ENCODE measurements at places on chromosomes 3 and 15.
A peak's percentile ranks its signal among the peaks of the same experiment; 100 is the strongest.

DNA sequence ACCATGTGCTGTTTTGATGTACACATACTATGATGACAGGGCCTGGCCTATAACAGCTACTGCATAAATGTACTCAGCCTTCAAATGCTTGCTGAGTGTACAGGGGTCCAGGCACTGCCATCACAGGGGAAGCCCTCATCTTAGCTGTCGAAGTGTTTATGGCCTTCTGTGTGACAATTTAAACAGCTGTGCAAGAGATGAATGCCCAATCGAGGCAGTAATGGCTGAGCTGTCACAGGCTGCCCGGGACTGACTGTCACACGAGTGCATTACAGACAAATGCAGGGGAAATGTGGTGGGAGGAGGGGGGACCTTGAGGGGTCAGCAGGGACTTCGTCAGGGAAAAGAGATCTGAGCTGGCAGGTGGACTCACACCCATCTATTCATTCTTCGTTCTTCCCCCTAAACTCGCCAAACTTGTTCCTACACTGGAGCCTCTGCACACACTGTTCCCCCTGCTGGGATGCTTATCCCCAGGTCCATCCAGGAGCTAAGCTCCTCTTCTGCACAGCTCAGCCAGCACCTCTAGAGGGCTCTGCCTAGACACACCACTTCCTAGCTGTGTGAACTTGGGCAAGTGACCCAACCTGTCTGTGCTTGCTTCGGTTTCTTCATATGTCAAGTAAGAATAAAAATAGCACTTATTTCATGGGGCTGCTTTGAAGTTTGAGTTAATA is 156.2 kb upstream of the IQSEC1 start:
- DNase-seq: no peak

GRCh38 chr15:77495838-77496596 is 75.3 kb downstream of the HMG20A start:
- DNase-seq: no peak

- no peak for DNase-seq
Observed at GRCh38 chr15:81573098-81573746, 199.2 kb upstream of the TMC3 start.

DNA sequence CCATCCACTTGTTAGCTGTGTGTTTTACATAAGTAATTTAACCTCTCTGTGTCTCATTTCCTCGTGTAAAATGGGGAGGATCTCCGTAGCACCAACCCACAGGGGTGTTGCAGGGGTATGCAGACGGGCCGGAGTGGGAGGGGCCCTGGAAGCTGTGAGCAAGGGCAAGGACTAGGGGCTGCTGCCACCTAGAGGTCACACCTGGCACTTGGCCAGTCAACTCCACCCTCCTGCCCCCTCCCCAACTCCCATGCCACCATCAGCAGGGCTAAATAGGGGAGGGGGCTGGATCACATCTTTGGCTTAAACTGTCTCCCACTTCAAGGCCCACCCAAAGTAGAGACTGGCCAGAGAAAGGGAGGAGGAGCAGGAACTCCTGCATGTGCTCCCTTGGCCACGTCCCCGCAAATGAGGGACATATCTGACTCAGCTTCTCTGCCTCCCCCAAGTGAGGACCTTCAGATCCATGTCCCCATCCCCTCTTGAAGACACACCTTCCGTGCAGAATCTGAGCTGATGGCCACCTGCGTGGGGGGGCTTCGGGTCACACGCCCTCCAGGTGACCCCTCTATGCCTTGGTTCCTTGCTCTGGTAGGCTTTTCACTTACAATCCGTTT is 2.6 kb downstream of the CCDC9B start:
- peak; percentile 44 for DNase-seq

DNA sequence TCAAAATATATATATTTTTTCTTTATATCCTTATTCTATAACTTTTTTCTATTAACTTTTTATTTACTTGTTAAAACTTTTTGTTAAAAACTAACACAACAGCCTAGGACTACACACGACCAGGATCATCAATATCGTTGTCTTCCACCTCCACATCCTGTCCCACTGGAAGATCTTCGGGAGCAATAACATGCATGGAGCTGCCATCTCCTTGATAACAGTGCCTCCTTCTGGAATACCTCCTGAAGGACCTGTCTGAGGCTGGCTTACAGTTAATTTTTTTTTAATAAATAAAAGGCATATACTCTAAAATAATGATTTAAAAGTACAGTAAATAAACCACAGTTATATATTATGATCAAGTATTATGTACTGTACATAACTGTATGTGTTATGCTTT is 58.9 kb downstream of the SFMBT1 start:
- DNase-seq: no peak

DNA sequence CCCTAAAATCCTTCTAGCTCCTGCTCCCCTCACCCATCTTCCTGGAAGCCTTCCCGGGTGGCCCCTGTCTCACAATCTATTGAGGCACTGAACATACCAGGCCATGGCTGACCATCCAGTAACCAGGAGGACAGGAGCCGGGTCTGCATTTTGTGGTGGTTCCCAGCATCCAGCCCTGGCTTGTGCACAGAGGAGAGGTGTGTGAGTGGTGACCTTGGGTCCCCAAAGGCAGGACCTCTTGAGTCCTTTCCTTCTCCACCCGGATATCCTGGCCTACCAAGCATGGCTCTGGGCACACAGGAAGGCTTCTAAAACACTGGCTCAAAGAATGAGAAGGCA is 7.8 kb downstream of the CSK start:
- no peak for DNase-seq

- DNase-seq: no peak
Observed at GRCh38 chr3:168021737-168022450, 73.8 kb downstream of the GOLIM4 start.

GRCh38 chr3:14765576-14766427 is 53.0 kb upstream of the FGD5 start:
- no peak for DNase-seq

DNA sequence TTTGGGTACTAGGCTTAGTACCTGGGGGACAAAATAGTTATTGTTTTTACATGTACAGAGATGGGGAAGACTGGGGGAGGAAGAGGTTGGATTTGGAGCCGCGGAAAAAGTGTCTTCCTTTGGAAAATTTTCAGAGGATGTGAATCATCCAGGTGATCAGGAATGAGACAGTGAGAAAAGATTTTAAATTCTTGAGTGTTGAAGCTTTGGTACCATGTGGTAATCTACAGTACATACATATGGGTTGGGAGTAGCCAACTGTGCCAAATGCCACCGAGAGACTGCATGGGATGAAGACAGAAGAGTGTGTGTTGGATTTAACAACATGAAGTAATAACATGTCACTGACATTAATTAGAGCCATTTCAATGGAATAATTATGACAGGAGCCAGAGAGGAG is 1238.2 kb downstream of the ROBO1 start:
- no peak for DNase-seq

Data from stimulated activated CD8-positive, alpha-beta memory T cell treated with anti-CD3 and anti-CD28 coated beads, Interleukin-7, amount 100 ng/mL, for 1 hour (primary cell).